GDM1 (cell line): ENCODE measurements at places on chromosomes 16 and 17.

DNA sequence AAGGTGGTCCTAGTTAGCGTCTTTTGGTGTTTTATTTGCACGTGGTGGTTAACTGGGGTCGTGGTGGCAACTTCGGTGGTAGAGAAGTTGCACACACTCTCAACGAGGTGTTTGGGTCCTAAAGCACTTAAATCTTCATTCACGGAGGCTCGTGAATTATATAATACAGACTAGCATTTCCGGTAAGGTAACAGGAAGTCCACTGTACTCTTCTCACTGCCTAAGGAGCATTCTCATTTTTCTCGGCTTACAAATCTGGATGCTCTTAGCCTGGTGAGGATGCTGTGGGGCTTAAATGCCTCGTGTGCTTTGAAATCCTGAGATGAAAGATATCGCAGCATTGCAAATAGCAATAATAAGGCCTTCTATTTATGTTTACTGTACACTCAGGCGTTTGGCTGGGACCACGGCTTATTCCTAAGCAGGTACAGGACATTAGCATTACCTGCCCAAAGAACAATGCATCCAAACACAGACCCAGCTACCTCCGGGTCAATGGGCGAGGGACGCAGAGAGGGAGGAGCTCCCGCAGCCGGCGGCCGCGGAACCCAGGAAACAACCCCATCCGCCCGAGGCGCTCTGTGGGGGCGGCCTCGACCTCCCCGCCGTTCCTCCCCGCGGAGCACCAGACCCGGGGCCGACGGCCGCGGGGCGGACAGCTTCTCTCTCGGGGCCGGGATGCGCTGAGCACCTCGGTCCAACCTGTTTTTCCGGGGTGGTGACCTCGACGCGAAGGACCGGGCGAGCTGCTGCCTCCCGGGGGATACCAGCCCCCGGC is 856 bp downstream of the DNAJA2 start:
- DNase-seq = no peak

DNA sequence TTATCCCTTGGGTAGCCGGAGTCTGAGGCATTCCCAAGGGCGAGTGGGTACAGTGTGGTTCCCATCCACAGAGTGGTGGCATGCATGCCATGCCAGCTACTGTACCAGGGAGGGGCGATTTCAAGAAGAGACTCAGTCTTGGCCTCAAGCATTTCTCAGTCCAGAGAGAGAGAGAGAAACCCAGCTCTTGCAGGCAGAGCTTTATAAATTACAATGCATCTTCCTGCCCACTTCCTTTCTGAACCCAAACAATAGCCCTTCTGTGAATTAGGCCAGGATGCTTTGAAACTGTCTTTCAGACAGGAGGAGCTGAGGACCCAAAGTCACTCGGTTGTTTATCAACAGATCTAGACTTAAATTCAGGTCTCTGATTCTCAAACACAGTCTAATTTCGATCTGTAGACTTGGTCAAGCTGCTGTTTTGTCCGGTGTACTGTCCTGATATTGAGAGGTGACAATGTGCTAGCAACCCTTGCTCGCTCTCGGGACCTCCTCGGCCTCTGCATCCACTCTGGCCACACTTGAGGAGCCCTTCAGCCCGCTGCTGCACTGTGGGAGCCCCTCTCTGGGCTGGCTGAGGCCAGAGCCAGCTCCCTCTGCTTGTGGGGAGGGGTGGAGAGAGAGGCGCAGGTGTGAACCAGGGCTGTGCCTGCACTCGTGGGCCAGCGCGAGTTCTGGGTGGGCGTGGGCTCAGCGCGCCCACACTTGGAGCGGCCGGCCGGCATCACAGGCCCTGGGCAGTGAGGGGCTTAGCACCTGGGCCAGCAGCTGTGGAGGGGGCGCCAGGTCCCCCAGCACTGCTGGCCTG is 408.0 kb downstream of the UTP18 start:
- DNase-seq = no peak

- no peak for DNase-seq
Observed at GRCh38 chr17:60602385-60602742, 2.4 kb downstream of the PPM1D start.

GRCh38 chr16:50193594-50193993 is 40.5 kb downstream of the TENT4B start:
- DNase-seq = no peak

DNA sequence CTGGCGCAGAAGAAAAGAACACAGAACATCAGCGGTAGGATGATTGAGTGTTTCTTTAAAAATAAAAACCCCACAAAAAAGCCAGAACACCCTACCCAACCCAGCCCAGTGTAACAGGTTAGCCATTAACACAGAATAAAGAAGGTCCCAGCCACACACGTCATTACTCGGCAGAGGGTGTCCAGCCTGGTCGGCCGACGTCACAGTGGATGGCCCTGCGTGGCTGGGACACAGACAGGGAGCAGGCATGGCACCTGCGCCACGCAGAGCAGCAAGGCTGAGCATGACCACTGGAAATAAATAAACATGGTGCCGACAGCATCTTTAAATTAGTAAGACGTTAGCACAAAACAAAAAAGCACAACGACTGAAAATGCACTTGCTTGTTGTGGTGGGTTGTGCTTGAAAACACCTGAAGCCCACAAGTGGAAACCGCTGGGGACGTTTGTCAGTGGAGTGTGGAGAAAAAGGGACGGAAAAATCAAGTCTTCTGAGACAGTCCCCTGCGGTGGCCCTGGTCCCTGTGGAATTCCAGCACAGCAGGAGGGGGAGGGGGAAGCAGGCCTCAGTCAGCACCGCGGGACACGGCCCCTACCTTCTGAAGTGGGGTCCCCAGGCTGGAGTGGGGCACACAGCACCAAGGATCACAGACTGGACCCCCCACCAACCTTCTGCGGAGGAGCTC is 39.2 kb downstream of the SLC7A5 start:
- no peak for DNase-seq

DNA sequence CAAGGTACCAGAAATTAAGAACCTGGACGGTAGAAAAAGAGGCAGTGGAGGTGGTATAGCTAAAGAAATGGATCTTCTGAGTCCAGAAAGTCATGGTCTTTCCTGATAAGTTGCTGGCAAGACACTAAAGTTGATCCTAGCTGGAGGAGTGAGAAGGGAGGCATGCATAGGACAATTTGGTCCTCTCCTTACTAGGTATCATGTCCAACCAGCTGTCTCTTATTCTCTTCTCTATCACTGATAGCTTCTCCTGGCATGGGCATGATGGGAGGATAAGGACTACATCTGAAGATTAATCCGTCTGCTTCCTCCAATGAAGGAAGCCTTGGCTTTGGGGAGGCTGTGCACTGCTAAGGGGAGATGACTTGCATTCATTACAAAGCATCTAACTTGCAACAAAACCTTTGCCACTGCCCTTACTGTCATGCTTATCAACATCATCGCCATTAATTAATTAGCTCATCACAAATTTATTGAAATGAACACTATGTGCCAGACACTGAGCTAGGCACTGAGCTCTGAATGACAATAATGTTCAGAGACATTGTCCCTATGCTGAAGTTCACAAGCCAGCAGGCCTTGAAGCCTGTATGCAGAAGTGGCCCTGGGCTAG is 3.1 kb upstream of the FAM117A start:
- no peak for DNase-seq

DNA sequence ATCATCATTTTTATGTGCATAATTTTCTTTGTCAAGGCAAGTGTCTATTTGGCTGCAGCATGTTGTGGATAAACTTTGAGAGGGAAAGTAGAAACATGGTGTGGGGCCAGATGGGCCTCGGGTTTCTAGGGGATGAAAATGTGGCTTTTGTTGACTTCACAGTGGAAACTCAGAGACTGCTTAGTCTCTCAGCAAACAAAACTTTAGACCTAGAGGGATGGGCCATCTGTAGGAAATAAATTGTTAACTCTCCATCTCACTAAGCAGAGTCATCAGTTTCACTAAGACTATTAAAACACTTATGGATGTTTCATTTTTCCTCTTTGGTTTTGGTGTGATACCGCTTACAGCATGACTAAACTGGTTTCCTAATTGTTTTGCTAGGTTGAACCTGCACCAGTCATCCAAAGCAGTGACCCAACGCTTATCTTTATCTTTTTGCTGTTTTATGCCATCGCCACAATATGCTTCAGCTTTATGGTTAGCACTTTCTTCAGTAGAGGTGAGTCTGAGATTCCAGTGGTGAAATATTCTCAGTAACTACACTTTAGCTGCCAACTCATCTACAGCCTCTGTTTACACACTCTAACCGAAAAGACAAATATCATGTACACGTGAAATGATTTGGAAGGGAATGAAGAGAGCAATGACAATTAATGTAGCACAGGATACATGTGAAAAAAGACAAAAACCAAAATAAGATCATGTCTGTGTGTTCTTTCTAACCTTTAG is 60.6 kb upstream of the CRYM start:
- DNase-seq = no peak

- DNase-seq = no peak
Observed at GRCh38 chr16:23945243-23945642, 109.5 kb downstream of the PRKCB start.

GRCh38 chr17:43734376-43734775 is 24.2 kb downstream of the SOST start:
- DNase-seq = no peak

DNA sequence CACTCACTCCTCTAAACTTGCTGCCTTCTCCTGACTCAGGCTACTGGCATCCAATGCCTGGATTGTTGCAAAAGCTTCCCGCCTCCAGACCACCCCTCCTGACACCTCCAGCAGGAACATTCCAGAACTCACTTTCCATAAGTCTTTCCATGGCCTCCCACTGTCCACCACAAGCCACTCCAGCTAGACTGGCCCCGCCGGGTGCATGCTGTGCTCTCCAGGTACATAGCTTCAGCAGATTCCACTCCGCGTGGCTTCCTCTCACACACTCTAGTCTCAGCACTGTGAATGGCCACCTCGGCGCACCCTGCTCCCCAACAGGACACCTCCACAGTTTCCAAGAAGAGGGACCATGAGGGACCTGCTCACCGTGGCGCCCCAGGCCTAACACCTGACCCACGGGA is 25.9 kb upstream of the FAAP100 start:
- DNase-seq = no peak

- no peak for DNase-seq
Observed at GRCh38 chr17:81868674-81869220, 2.4 kb downstream of the ARHGDIA start.

GRCh38 chr16:57485091-57485915 is 990 bp downstream of the DOK4 start:
- no peak for DNase-seq

GRCh38 chr16:339680-340079 is 12.8 kb downstream of the AXIN1 start:
- DNase-seq = no peak

DNA sequence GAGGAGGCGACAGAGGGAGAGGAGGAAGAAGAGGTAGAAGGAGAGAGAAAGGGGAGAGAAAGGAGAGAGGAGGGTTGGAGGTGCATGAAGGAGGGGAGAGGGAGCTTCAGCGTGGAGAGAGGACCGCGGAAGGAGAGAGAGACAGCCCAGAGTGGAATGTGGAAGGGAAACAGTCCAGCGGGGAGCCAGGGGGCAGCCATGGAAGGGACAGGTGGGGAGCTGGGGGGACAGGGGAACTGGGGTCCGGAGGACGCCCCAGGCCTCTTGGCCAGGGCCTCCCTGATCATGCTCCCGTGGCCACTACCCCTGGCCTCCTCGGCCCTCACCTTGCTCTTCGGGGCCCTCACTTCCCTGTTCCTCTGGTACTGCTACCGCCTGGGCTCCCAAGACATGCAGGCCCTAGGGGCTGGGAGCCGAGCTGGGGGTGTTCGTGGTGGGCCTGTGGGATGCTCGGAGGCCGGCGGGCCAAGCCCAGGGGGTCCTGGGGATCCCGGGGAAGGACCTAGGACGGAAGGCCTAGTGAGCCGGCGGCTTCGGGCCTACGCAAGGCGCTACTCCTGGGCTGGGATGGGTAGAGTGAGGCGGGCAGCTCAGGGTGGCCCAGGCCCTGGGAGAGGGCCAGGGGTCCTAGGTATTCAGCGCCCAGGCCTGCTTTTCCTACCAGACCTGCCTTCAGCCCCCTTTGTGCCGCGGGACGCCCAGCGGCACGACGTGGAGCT is 759 bp downstream of the ASPHD1 start:
- DNase-seq = no peak

- no peak for DNase-seq
Observed at GRCh38 chr16:66471716-66472393, 44.8 kb downstream of the BEAN1 start.

DNA sequence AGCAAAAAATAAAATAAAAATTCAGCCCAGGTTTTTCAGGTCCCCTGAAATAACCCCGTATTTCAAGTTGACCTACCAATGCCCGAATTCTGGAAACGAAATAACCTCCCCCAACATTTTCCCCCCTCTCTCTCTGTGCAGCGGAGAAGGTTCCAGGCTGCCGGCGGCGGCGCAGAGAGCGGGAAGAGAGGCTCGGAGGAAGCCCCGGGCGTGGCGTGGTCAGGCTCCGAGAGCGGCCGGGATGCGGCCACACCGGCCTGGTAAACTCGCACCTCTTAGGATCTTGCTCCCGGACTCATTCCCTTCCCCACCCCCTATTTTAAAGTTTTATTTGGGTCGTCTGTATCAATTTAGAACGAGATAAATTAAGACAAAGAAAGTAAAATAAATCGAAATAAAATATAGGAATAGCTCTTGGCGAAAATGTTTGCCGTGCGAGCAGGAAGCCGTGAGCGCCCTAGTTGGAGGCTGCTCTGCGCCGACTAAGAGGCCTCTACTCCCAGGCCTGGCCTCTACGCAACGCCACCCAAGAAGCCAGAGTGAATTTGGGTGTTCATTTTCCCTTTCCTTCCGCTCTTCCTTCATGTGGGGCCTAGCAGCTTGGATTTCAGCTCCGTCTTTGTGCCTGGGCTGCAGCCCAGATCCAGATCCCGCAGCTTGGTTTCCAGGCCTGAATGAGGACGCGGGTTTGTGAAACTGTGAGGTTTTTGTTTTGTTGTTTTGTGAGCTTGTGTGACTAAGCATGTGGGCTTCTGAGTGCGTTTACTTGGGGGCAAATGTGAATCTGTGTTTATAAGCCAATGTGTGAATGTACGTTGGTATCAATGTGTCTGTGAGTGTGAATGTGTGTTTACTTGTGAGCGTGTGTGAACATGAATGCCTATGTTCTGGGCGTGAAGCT is 1.5 kb upstream of the HOXB6 start:
- DNase-seq = no peak

DNA sequence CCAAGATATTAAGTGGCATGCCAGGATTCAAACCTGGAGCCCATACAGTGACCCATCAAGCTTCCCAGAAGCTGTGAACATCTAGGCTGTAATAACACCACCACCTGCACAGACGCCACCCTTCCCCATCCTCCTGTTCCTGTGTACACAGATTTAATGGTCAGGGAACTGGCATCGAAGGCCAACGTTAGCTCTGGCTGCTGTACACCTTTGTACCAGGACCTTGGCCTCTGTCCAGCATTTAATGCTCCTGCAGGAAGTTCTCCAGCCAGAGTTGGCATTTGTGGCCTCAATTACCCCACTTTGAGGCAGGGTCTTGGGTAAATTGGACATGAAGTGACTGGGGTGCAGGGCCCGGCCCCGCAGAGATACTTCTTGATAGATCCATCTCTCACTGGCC is 49.3 kb downstream of the SCNN1B start:
- no peak for DNase-seq
